ENCODE measurements at places on chromosomes 3 and 15. TPM values are rescaled to one million over a fixed set of nuclear protein-coding genes. Genes with fewer than 3 reads are reported as not detected.

GRCh38 chr3:99114565-99115291, 213.2 kb upstream of the DCBLD2 start:
- no peak overlapping the region for H3K27ac ChIP-seq
- H3K4me1 ChIP-seq: no peaks in the 10 kb centered on the region
- no peak for DNase-seq
- H3K4me3 ChIP-seq: no peak overlapping the region

DNA sequence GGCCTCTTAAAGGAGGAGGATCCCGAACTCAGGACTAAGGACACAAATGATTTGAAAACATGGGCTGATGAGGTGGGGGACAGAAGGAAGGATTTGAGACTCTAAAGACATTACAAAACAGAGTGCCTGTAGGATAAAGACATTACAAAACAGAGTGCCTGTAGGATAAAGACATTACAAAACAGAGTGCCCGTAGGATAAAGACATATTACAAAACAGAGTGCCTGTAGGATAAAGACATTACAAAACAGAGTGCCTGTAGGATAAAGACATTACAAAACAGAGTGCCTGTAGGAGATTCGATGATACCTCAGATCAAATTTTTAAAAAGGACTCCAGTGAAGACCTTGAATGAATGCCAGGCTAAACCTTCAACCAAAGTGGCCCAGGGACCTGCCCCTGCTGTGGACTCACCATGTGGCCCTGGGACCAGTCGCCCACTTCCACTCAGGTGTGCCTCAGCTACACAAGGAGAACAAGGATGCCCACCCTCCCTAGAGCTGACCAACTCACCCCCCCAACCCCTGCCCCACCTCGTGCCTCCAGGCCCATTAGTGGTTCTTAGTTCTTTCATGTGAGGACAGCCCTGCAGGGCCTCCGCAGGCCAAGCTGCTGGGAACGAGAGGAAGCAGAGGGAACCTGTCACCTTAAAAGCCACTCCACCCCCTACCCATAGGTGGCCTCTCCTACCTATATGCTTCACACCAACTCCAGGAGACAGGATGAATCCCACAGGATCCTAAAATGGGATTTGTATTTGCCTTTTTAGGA, 59.8 kb downstream of the SH3BP5 start:
- H3K4me3 ChIP-seq: peak overlapping the region; percentile 77
- H3K4me1 ChIP-seq: peaks cover 95% of the 10 kb centered on the region
- H3K27me3 ChIP-seq: no peaks in the 10 kb centered on the region
- DNase-seq: no peak
- H3K27ac ChIP-seq: peak overlapping the region; percentile 90

- no peak overlapping the region for H3K4me3 ChIP-seq
- H3K27ac ChIP-seq: no peak overlapping the region
- H3K36me3 ChIP-seq: peaks cover 2% of the 10 kb centered on the region
- no peak for DNase-seq
Measured at GRCh38 chr15:80179025-80179759, 26.4 kb downstream of the FAH start.

DNA sequence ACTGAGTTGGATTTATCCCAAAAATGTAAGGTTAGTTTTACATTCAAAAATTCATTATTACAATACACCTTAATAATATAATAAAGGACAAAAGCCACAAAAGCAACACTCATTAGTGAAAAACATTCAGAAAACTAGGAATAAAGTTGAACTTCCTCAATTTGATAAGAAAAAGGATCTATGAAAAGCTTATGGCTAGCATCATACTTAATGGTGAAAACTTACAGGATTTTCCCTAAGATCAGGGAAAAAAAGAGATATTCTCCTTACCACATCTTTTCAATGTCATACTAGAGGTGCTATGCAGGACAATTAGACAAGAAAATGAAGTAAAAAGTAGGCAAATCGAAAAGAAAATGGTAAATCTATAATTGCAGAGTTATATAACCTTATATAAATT, 279.9 kb downstream of the CGGBP1 start:
- no peak overlapping the region for H3K4me3 ChIP-seq
- DNase-seq: no peak
- H3K36me3 ChIP-seq: no peaks in the 10 kb centered on the region
- H3K4me1 ChIP-seq: no peaks in the 10 kb centered on the region
- H3K27ac ChIP-seq: no peak overlapping the region

DNA sequence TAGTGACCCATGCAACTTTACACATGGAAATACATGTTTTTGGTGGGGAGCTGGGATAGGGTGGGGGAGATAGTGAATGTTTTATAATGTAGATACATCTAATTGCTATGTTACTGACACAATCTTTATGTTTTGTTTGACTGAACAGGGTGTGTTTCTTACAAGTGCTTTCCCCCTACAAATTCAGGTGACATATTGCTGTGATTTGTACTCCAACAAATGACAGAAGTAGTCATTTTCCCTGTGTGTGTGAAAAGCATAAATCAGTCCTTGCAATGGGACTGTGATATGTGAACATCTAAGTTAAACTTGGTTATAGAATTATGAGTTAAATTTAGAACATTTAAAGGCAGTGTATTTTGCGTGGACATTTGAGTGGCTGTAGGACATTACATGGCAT, 27.3 kb downstream of the OTOL1 start:
- H3K4me3 ChIP-seq: no peak overlapping the region
- H3K27ac ChIP-seq: no peak overlapping the region
- no peaks in the 10 kb centered on the region for H3K36me3 ChIP-seq
- no peaks in the 10 kb centered on the region for H3K4me1 ChIP-seq

DNA sequence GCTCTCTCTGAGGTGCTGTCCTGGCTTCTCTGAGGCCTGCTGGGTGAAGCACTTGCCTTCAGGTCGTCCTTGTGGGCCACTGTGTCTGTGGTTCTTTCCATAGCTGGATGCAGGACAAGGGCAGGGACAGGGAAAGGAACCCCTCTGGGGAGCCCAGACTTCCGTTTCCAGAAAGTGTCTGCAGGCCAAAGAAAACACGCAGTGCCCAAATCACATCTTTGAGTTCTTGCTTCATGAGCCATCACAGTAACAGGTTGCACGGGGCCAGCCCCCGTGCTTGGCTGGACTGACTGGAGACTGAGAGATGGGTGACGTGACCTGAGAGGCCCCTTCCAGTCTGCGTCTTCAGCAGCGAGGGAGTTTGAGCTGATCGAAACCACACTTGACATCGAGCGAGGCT, 115.8 kb downstream of the GABRG3 start:
- DNase-seq: no peak
- no peaks in the 10 kb centered on the region for H3K36me3 ChIP-seq
- H3K27ac ChIP-seq: no peak overlapping the region
- no peaks in the 10 kb centered on the region for H3K4me1 ChIP-seq

- DNase-seq: no peak
- peaks cover 19% of the 10 kb centered on the region for H3K4me1 ChIP-seq
- no peak overlapping the region for H3K27ac ChIP-seq
- H3K36me3 ChIP-seq: no peaks in the 10 kb centered on the region
Measured at GRCh38 chr3:23648996-23649395, 156.8 kb upstream of the UBE2E1 start.

PRSS50 gene
- total RNA-seq: not detected
